ENCODE measurements at places on chromosomes 11 and 22.

DNA sequence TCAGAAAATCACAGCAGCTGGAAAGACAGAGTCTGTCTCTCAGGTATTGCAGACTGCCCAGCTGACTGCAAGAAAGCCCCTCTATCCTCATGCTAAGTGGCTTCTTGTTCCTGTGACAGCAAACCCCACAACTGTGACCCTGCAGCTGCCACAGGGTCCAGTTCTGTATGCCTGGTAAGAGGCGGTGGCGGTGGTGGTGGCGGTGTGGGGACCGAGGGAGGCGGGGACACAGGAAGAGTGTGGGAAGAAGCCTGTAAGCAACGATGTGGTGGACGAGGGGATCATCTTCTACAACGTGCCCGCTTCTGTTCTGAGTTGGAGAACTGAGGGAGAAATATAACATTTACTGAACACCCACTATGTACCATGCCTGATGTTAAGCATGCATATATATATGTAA, 112.4 kb downstream of the TENM4 start:
- no peak for DNase-seq

GRCh38 chr11:57263351-57263750, 26.3 kb upstream of the APLNR start:
- no peak for DNase-seq

DNA sequence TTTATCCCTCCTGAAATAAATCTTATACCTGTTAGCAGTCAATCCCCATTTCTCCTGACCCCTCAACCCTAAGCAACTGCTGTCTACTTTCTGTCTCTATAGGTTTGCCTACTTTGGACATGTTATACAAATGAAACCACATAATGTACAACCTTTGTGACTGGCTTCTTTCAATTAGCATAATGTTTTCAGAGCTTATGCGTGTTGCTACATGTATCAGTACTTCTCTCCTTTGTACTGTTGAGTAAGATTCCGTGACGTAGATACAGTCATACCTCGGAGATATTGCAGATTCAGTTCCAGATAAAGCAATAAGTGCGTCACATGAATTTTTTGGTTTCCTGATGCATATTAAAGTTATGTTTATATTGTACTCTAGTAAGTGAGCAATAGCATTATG, 127.3 kb downstream of the MORC2 start:
- DNase-seq, result no peak

GRCh38 chr11:47592251-47592650, 2.0 kb downstream of the C1QTNF4 start:
- no peak for DNase-seq

- no peak for DNase-seq
Observed at GRCh38 chr11:102117472-102118113, 7.3 kb downstream of the YAP1 start.

DNA sequence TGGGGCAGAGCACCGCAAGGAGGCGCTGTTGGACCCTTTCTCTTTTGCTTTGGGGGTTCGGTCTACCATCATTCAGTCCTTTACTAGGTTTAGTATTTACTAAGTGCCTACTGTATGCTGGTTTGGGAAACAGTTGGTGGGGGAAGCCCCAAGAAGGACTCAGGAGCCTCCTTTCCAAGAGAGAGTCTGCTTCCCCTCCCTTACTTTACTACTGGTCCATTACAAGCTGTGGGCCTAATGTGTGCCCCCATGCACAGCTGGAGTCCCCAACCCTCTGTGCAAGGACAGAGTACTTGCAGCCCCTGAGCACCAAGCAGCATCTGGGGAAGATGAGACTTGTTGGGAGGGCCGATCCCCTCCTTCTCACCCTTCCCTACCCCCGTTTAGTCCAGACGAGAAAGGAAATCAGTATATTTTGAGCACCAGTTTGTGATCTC, 876 bp upstream of the UBE2L6 start:
- peak; percentile 91 for DNase-seq

GRCh38 chr22:31944700-31945442, 536 bp downstream of the YWHAH start:
- DNase-seq, result peak; percentile 15

- no peak for DNase-seq
Observed at GRCh38 chr11:102559839-102560238, 29.3 kb upstream of the MMP7 start.

GRCh38 chr22:29253561-29254285, 14.1 kb downstream of the RHBDD3 start:
- DNase-seq, result no peak

DNA sequence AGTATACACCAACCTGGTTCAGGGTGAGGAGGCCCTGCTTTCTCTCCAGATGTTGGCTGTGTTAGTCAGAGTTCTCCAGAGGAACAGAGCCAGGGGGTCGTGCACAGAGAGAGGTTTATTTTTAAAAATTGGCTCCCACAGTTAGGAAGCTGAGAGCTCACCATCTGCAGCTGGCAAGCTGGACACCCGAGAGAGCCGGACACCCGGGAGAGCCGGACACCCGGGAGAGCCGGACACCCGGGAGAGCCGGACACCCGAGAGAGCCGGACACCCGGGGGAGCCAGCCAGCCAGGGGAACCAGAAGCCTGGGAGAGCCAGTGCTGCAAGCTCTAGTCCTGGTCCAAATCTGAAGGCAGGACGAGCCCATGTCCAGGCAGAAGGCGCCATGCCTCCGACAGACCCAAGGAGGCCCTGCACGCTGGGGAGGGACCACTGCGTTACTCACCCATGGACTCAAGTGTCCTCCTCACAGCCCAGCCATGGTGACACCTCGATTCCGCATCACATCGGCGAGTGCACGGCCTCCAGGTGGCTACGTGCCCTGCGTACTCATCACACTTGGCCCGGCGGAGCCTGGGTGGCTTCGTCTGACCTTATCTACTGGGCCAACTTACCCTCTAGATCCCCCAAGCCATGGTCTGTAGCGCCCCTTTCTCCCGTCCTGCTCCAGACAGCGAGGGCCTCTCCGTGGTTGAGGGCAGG, 99.0 kb downstream of the BRD1 start:
- no peak for DNase-seq

DNA sequence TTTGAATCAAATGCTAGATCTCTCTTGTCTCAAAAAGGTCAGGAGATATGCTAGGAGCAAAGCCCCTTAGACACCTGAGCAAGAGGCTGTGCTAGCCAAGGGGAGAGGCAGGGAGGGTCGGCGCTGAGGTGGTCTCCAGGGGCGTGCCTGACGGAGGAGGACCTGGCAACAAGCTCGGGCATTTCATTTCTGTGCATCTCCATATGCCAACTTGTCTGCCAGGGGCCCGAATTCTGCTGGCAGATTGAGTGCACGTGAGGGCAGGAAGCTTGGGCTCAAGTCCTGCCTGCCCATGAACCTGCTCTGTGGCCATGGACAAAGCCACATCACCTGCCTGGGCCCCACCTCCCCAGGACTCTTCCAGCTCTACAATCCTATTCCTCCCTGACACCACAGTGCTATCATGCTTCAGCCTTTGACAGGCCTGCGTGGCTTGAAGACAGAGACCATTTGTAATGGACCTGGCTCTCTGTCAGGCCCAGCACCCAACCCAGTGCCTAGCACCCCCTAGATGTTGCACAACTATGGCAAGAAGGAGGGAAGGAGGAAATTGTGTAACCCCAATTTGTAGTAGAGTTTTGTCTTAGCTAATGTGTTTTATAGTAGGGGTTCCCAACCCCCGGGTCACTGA, 16.3 kb upstream of the VSIG10L2 start:
- DNase-seq, result no peak

DNA sequence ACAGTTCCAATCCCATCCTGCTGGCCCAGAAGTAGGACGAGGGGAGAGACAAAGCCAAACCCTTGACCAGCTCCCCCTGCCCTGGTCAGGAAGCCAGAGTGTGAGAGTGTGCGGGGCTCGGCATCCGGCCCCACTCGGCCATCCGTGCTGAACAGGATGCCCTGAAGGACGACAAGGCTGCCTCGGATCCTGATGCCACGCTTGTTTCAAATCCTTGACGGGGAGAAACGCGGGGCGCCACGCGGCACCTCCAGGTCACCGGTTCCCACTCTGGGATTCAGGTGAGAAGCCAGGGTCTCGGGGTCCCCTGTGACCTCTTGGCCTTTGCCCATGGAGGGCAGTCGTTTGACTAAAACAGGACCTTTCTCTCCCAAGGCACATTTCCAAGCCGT, 167.8 kb downstream of the BRD1 start:
- DNase-seq, result no peak

- peak; percentile 82 for DNase-seq
Observed at GRCh38 chr22:46013460-46014416, 36.8 kb upstream of the WNT7B start.

GRCh38 chr22:46071451-46072109, 78.7 kb upstream of the PPARA start:
- peak; percentile 62 for DNase-seq

DNA sequence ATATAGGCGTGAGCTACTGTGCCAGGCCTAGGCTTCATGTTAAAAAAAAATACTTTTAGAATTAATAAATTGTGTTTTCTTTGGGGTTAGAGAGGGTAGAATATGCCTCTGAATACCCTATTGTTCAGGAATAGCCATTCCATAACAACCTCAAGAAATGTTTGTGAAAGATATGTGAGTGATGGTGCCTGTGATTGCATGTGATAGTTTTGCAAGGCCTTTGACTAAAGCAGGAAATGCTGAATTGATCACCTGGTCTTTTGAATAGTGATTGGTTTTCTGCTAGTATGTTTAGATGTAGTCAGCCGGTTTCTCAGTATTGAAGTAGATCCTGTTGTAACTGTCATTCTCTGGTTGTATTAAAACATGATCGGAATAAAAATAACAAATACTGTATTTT, 73.4 kb downstream of the UVRAG start:
- DNase-seq, result no peak

- DNase-seq, result no peak
Observed at GRCh38 chr11:77647654-77648305, 10.2 kb upstream of the CLNS1A start.

GRCh38 chr22:27583856-27584255, 217.7 kb downstream of the MN1 start:
- no peak for DNase-seq

DNA sequence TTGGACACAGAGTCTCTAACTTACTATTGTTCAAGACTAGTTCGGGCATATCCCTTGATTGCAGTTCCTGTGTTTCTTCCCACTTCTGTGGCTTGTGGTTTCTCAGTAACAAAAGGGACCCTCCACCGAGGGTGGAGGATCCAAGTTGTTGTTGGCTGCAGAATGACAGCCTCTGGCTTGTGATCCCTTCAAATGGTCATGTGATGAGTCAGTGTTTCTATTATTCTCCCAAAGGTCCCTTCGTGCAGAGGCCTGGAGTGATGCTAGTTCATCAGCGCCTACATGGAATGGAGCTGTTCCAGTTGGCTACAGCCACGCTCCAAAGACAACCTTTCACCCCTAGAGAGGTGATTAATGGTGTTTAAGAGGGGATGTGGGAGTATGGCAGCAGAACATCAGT, 2.6 kb upstream of the VWCE start:
- DNase-seq, result no peak

GRCh38 chr11:108340973-108341372, 118.1 kb downstream of the ATM start:
- DNase-seq, result no peak

GRCh38 chr11:69813839-69814238, 5.4 kb downstream of the FGF3 start:
- DNase-seq, result no peak

All from CD4-positive, alpha-beta T cell (primary cell).